Osteoblast (primary cell): ENCODE measurements at places on chromosomes 12 and 14. TPM values are rescaled to one million over a fixed set of nuclear protein-coding genes. Genes with fewer than 3 reads are reported as not detected.

The SVOP gene
- not detected in 2 replicates for total RNA-seq

GRCh38 chr12:132596016-132596415 lies 14.4 kb downstream of the LRCOL1 start:
- DNase-seq = no peak
- peaks cover 10% of the 10 kb centered on the region for H3K4me1 ChIP-seq
- no peak overlapping the region for H3K27ac ChIP-seq
- no peaks in the 10 kb centered on the region for H3K36me3 ChIP-seq
- H3K4me3 ChIP-seq = no peak overlapping the region

DNA sequence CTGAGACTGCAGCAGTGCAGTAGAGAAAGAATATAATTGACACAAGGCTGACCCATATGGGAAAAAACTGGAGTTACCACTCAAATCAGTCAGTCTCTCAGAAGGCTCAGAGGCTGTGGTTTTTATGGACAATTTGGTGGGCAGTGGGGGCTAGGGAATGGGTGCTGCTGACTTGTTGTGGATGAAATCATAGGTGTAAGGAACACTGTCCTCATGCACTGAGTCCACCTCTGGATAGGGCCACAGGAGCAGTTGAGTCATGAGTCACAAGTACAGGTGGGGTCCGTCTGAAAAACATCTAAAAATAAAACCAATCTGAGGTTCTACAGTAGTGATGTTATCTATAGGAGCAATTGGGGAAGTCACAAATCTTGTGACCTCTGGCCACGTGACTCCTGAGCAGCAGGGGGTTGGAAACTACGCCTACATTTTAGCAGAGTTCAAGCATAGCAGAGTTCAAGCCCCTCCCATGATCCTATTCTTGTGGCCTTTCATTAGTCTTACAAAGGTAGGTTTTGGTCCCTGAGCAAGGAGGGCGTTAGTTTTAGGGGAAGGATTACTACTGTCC lies 18.1 kb upstream of the SGPP1 start:
- no peak overlapping the region for H3K4me3 ChIP-seq
- H3K27ac ChIP-seq = no peak overlapping the region
- H3K27me3 ChIP-seq = no peaks in the 10 kb centered on the region

- H3K4me1 ChIP-seq = peaks cover 35% of the 10 kb centered on the region
- no peak within 1 kb of the TSS for H3K27ac ChIP-seq
- H3K36me3 ChIP-seq = peaks cover 41% of the 10 kb centered on the region
- no peak within 1 kb of the TSS for H3K4me3 ChIP-seq
Measured at GRCh38 chr12:52079576-52080402, at the start of gene SMIM41. TSS of gene SMIM41 (plus strand) at chr12:52079704. CDS start at chr12:52079780, 76 bp downstream.

DNA sequence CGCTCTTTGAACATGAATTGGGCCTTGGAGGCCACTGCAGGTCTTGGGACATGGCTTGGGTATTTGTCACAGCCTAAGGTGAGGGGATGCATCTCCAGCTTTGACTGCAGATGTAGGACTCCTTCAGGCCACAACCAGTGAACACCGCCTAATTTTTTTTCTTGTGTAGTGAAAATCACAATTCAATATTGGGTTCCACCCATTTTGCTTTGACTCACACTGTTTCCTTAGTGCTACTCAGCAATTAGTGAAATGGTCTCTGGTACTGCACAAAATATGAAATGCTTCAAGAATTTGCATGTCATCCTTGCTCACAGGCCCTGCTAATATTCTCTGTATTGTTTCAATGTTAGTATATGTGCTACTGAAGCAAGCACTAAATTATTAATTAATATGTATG lies 12.5 kb downstream of the TMEM253 start:
- H3K27me3 ChIP-seq = no peaks in the 10 kb centered on the region
- no peak overlapping the region for H3K4me3 ChIP-seq
- H3K4me1 ChIP-seq = no peaks in the 10 kb centered on the region
- H3K36me3 ChIP-seq = no peaks in the 10 kb centered on the region
- no peak for DNase-seq
